ENCODE measurements at places on chromosomes 12 and 14.

- no peak for DNase-seq
Measured at GRCh38 chr12:62379026-62379722, 87.5 kb upstream of the MON2 start.

DNA sequence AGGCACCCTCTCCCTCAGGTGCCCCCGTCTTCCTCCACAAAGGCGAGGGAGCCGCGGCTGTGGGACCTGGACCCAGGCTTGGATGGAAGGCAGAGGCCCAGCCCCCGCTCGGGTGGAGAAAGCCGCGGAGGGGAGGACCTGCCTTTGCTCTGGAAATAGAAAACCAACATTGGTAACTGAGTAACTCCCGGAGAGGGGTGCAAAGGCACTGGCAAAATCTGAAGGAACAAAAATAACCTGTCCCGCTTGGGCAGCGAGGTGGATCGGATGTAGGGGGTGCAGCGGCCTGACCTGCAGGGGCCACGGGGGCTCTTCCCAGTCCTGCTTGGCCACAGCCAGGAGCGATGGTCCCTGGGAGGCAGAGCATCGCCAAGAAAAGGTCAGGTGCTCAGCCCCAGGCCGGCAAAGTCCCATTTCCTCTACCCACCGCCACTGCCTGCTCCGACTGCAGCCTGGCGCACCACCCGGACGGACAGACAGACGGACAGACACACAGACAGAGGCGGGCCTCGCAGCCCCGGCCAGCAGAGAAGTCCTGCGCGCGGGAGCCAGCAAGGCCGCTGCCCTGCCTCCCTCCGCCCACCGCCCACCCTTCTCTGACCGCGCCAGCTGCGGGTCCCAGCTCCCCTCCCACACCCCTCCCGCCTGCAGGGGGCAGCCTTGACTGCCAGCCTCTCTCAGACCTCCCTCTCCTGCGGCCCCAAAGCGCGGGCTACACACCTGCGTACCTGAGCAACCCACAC lies 21.4 kb upstream of the TMEM106C start:
- DNase-seq = peak; percentile 87

DNA sequence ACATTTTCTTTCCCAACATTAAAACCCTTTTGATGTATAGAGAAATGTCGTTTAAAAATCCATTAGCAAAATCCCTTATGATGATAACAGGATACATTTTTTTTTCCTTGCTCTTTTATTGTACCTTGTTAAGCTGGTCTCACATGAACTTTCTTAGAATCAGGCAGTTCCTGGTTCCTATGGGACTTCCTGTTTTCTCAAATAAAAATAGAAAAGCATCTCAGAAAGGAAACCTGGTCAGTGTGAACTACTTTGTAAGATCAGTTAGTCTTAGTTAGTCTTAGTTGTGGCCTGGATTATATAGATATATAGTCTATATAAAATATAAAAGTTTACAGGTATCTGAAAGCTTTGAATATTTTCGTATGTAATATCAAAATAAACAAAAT lies 40.3 kb downstream of the LEMD3 start:
- no peak for DNase-seq

- no peak for DNase-seq
Measured at GRCh38 chr14:83342590-83342989, 1808.9 kb upstream of the SEL1L start.

GRCh38 chr14:100706200-100706599 lies 20.5 kb upstream of the DLK1 start:
- DNase-seq = no peak

DNA sequence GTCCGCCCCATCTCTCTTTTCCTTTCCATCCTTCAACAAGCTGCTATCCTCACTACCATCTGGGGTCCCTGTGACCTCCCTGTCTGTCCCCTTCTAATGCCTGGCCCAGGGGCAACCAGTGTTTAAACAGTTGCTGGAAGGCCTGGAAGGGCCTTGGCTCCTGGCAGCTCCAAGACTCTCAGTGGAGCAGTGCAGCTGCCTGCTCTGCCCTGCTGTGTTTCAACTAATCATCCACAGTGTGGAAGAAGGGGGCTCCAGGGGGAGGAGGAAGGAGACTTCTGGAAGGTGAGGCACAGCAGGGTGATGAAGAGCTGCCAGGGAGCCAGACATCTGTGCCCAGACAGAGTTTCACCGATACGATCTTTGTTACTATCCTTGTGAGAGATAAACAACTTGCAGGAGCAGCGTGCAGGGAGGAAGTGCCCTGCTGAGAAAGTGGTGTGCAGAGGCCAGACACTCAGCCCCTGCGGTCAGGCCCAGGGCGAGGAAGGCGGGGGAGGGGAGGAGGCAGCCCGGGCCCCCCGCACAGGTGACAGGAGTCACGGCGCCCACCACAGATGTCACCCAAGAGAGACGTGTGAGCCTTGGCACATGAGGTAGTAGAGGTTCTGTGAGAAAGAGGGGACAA lies 1061.8 kb downstream of the BCL11B start:
- no peak for DNase-seq

DNA sequence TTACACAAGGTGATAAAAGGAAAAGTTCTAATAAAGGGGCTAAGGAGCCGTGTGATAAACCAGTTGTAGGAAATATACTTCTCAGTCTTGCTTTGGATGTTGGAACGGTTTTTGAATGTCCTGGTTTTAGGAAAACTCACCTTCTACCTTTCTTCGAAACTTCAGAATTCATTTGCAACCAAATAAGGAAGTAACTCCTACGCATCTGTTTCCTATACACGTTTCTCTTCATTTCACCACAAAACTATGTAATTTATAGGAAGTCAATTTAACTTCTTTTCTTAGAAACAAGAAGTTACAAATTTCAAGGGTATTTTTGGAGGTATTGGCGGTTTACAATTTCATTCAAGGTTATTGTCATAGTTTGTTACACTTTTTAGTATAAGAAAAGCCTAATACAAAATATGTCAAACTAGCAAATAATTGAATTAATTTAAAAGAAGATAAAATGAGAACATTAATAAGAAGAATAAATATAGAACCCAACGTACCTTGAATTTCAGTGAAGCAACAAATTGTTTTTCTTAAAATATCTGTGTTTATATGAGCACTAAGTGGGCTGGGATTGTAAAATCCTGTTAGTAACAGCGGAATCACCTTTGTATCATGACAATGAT lies 33.2 kb upstream of the CD69 start:
- DNase-seq = no peak

DNA sequence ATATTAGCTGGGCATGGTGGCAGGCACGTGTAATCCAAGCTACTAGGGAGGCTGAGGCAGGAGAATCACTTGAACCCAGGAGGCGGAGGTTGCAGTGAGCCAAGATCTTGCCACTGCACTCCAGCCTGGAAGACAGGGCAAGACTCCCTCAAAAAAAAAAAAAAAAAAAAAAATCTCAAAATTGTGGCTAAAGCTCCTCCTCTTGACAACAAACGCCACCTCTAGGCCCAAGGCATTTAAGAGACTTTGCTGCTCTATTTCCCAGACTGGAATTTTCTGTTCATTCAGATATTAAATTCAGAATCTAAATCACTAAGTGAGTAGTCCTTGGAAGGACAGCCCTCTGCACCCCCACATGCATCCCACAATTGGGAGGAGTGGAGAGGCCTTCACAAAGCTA lies 1.4 kb downstream of the ZFYVE1 start:
- no peak for DNase-seq

GRCh38 chr14:71613168-71613567 lies 319.1 kb upstream of the RGS6 start:
- no peak for DNase-seq

DNA sequence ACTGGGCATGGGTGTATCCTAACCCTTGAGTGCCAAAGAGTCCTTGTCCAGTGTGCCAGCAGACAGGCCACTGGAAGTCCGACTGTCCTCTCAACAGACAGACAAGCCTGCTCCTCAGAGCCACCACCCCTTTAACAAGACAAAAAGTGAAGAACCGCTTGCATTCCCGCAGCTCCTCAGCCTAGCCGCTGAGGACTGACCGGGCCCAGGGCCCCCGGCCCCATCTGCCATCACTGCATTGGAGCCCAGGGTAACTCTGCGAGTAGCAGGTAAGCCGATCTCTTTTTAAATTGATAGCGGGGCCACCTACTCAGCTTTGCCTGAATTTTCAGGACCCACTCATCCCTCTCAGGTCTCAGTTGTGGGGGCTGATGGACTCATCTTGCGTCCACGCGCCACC lies 68.9 kb downstream of the MOK start:
- no peak for DNase-seq

- DNase-seq = no peak
Measured at GRCh38 chr12:93803424-93803807, 126.2 kb downstream of the CRADD start.

DNA sequence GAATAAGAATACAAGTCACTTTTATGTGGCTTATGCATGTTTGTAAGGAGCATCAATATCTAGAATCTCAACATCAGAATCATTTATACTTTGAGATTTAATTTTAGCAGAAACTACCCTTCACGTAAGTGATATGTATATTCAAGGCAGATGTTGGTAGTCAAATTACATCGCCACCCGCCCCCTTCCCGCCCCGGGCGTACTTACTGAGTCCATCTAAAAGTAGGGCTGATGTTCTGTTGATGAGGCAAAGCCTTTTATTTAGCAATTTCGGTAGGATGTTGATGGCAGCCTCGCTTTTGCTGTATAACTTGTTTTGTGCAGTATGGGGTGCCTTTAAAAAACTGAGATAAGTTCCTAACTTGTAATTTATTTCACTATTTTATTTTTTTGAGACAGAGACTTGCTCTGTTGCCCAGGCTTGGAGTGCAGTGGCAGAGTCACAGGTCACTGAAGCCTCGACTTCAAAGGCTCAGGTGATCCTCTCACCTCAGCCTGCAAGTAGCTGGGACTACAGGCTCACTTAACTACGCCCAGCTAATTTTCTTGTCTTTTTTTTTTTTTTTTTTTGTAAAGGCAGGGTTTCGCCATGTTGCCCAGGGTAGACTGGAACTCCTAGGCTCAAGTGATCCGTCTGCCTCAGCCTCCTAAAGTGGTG lies 30.8 kb downstream of the KTN1 start:
- peak; percentile 38 for DNase-seq

- DNase-seq = no peak
Measured at GRCh38 chr12:74328623-74329022, 209.0 kb upstream of the ATXN7L3B start.

DNA sequence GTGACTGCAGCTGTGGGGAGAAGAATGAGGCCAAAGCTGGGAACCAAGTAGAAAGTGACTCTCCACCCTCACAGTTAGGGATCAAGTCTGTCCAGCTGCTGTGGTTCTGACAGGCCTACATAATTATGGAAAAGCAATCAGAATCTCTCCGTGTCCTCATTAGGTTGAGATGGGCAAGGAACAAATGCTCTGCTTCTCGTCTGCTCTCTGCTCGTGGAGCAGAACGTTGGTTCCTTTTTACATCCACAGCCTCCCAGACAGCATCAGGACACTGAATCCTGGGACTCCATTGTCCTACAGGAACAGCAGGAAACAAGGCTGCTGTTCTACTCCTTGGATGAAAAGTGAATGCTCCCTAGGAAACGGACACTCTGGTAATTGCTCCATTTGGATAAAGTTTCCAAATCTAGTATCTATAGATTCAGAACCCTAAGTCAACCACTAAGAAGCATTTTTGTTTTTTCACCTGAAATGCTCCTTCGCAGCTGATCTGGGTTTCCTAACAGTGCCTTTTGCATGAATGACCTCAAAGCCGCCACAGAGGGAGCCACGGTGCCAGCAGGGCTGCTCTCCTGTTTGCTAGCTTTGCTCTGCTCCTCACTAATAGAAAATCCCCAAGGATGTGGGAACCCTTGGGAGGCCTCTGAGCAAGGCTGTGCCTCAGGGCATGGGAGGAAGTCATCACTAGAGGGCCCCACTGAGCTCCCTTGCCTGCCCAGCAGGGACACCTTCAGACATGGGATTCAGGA lies 102.0 kb downstream of the EGLN3 start:
- DNase-seq = peak; percentile 94

GRCh38 chr12:42221726-42222125 lies 16.3 kb downstream of the YAF2 start:
- no peak for DNase-seq

- no peak for DNase-seq
Measured at GRCh38 chr12:69834576-69834975, 9.5 kb downstream of the MYRFL start.

GRCh38 chr12:57610554-57611107 lies 604 bp upstream of the ARHGEF25 start:
- DNase-seq = no peak

DNA sequence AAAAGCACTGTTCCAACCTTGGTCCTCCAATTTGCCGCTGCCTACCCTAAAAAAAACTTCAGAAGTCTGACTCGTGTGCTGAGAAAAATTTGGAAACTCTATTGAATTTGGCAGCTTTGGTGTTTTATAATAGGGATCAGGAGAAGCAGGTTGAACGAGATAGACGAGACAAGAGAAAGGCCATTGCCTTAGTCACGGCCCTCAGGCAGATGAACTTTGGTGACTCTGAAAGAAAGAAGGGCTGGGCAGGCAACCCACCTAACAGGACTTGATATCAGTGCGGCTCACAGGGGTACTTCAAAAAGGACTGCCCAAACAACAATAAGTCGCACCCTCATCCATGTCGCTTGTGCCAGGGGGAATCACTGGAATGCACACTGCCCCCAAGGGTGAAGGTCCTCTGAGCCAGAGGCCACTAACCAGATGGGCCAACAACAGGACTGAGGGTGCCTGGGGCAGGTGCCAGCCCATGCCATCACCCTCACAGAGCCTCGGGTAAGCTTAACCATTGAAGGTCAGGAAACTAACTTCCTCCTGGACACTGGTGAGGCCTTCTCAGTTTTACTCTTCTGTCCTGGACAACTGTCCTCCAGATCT lies 102.5 kb upstream of the SSTR1 start:
- no peak for DNase-seq

GRCh38 chr14:101202627-101203404 lies 299.3 kb upstream of the RTL1 start:
- DNase-seq = peak; percentile 15

GRCh38 chr12:28023156-28023887 lies 50.8 kb upstream of the PTHLH start:
- DNase-seq = no peak

DNA sequence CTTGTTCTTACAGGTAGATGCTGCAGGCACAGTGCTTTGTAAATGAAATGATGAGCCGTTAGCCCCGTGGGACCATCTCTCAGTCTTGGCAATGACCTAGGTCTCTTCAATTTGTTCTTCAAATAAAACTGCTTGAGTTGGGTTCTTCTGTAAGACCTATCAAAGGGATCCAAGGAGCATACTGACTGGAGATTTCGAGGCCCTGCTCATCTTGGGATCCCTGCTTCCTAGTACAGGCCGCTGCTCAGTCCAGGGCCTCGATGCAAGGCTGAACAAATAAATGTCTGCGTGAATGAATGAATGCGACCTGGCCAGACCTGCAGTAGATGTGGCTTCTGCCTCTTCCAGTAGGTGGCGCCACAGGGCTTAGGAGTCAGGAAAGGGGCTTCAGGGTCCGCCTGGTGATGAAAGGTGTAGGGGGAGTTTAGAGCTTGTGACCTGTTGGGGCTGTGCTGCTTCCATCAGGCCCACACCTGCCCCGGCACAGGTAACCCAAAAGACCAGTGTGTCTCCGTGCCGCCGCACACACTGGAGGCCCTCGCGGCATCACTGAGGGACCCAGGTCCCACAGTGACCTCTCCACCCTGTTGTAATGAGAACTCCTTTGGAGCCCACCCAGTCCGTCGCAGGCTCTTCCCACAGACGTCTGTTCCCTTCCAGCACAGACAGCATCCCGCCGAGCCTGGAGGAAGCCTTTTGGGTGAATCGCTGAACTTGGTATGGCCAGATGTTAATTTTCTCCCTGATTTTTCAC lies 4.4 kb downstream of the CACNA1C start:
- DNase-seq = peak; percentile 96

GRCh38 chr12:115857923-115858322 lies 419.6 kb downstream of the MED13L start:
- no peak for DNase-seq
